ENCODE measurements at places on chromosomes 3 and 15.

DNA sequence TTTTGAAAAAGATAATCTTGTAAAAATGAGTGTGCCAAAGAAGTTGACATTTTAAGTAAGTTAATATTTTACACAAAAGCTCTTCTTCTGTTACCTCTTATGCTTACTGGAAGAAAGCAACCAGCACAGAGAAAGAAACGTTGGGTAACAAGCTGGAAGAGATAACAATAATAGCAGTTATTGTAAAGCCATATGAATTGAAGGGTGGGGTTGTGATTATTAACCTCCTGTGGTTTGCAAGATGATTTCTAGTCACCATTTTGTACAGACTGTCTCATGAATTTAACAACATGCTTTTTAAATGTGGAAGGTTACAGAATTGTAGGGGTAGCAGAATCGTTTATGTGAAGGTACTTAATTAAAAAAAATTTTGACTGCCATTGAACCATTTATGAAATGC lies 9.2 kb downstream of the RAP2B start:
- no peak for DNase-seq

DNA sequence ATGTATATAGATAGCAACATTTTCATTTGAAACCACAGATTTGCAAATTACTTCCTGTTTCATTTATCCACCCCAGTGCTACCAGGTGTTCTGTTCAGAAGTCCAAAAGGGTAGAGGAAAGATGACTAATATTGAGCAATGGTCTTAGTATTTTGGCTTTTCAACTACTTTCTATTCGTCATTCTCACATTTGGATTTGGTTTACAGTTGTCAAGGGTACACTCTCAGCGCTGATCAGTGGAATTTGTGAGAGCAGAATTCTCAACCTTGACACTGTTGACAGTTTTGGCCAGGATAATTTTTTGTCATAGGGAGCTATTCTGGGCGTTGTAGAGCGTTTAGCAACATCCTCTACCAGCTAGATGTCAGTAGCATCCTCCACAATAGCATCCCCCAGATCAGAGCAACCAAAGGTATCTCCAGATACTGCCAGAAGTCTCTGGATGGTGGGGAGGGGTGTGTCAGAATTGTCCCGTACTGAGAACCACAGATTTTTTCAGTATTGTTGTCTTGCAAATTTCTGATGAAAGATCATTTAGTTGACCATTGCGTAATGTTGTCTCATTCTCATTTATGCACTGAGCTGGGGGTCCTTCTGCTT lies 4.2 kb downstream of the HMCES start:
- no peak for DNase-seq

DNA sequence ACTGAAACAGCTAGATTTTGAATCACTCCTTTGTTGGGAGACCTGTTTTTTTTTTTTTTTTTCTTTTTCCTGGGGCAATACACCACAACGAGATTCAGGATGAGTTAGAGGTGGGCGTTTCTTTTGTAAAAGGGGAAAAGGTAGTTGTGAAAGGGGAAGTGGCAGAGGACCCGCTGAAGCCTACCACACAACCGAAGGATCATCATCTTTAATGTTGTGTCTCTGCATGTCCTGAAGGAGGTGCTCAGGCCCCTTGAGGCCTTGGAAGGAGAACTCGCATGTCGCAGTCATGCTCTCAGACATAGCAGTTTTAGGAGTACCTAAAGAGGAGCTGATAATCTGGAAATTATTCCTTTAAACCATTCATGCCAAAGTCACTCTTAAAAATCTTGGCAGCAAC lies 137.9 kb upstream of the LRIG1 start:
- no peak for DNase-seq

DNA sequence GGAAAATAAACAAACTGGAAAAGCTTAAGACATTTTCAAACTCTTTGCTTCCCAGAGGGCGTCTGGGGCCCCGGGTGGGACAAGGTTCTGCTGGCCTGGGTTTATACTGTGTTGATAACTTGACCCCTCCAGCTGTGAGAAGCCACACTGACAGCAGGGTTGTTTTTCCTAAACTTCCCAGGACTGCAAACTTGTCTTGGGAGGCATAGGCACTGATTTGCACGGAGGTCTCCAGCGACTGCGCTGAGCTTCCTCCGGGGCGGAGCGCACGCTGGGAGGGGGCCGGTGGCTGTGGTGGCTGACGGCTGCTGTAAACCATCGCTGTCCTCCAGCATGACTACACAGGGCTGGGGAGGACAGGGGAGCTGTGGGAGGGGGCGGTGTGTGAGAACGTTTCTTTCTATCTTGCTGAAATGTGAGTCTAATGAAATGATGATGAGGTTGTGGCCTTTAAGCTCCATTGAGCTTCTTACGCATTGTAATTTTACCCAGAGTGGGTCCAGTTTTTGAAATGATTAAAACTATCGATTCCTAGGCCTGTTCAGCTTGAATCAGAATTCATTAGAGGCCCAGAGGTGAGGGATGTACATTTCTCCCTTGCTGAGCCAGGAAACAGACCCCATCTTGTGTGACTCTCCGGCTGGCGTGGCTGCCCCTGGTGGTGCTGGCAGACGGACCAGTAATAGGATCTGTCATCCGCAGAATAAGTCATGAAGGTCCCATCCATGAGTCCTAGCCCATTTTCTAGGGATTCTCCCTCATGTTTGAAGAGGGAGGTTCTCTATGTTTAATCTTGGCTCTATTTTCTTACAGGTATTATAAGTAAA lies 40.5 kb upstream of the VPS8 start:
- DNase-seq, result no peak

GRCh38 chr3:71217640-71218222 lies 365.8 kb downstream of the FOXP1 start:
- DNase-seq, result no peak

- DNase-seq, result no peak
Measured at GRCh38 chr3:47856669-47857068, 53.7 kb downstream of the DHX30 start.

DNA sequence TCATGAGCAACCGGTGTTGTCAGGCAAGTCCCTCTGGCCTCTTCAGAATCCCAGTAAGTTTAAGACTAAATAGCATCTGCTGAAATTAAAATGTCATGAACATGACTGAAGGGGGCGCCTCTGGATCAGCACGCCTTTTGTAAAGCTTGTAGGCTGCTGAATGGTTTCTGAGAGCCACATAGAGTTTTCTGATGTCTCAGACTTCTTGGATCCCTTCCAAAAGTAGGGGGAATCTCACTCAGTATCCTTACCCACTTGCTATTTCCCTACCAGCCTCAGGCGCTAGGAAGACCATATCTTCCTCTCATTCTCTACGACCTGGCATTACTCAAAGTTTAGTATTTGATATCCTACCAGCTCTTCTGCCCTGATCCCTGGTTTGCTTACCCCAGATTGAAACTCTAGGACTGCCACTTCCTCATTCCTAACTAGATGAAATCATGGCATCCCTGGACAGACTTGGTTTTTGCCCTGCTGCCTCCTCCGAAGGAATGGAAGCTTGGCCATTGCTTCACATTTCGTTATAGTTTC lies 62.7 kb upstream of the CD47 start:
- DNase-seq, result no peak

GRCh38 chr15:41334293-41335120 lies 1.8 kb downstream of the NUSAP1 start:
- DNase-seq, result no peak
